NCI-H1105 (cell line): ENCODE measurements at places on chromosomes 11 and 22.

DNA sequence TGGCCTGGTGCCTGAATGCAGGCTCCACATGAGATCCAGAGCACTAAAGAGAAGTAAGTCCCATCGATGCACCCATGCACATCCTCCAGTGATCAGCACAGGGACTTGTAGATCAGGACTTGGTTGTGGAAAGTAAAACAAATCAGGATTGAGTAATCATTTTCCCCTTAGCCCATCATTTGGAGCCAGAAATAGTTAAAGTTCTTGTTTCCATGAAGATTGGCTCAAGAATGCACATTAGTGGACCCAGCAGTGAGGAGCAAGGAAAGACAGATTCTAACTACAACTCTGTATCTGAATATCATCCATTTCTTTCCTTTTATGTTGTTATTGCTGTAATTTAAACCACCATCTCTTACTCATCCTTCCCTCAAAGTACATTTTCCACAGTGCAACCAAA, 19.1 kb downstream of the CCDC83 start:
- DNase-seq = no peak

DNA sequence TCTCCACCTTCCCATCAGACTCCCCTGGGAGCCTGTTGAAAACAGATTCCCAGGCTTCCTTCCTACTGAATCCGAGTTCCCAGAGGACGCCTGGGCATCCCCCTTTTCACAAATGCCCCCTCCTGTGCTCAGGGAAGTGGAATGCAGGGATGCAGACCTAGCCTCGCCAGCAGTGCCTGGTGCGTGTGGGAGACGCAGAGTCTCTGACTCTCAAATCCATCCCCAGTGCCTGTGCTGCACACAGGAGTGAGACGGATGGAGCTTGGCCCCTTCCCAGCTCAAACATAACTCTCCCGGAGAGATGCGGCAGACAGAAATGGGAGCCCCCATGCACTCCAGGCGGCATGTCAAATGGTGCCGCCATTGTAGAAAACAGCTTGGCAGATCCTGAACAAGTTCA, 62.6 kb downstream of the CTTN start:
- DNase-seq = no peak

- no peak for DNase-seq
Measured at GRCh38 chr11:129946256-129946655, 50.9 kb upstream of the NFRKB start.

GRCh38 chr11:15649371-15650104, 534.8 kb downstream of the INSC start:
- no peak for DNase-seq

DNA sequence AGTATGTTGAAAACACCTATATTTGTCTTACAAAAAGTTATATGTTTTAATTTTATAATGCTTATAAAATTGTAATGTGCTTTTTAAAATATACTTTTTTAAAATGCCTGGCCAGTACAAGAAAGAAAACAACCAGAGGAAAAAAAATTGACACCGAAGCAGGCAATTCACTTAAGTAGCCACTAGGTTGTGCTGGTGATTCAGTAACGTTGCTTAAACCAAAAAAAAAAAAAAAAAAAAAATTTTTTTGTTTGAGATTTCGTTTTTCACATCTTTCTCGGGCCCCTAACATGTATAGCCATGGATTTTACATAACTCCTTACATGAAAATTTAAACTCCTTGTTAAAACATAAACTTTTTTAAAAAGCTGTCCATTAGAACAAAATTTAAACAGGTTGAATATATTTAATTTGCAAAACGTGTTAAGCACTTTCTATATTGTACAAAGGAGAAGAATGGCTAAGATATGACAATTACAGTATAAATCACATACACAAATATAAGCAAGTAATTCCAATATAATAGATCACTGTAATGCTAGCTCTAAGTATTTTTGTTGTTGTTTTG, 9.2 kb downstream of the OR8B4 start:
- peak; percentile 46 for DNase-seq

DNA sequence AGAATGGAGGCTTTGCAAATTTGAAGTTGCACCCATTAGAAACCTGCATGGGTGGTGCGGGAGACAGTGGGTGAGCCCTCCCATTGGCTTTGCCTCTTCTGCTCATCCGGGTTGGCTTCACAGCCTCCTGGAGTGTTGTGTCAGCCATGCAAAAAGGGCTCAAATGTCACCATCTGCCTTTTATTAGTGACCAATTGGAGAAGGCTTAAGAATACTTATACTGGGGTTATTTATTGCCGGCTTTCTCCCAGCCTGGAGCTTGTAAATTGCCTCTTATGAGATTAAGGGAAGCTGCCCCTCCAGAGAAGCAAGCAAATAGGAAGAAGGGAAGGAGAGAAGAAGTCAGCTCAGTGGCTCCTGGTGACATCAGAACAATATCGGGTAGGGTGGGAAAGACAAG, 182.6 kb downstream of the ST3GAL4 start:
- no peak for DNase-seq

GRCh38 chr11:85922367-85922766, 67.2 kb downstream of the CCDC83 start:
- no peak for DNase-seq

- DNase-seq = no peak
Measured at GRCh38 chr11:43879789-43880639, 617 bp upstream of the ALKBH3 start.

- DNase-seq = no peak
Measured at GRCh38 chr11:68012044-68012842, 2.1 kb downstream of the ALDH3B1 start.

- no peak for DNase-seq
Measured at GRCh38 chr22:38304526-38304925, 12.7 kb downstream of the CSNK1E start.

- no peak for DNase-seq
Measured at GRCh38 chr11:108319541-108320145, 96.8 kb downstream of the ATM start.
